ENCODE measurements at places on chromosomes 2 and 18. TPM values are rescaled to one million over a fixed set of nuclear protein-coding genes. Genes with fewer than 3 reads are reported as not detected.

Gene RGPD4
- not detected for total RNA-seq

Gene PIAS2
- total RNA-seq: 25.1 TPM

Gene DSG1
- not detected for total RNA-seq

Gene NTSR2
- total RNA-seq: 1.1 TPM

Gene MAP2
- 6.6 TPM for total RNA-seq

Gene SKOR2
- not detected for total RNA-seq

Gene PPIL3
- total RNA-seq: 34.1 TPM

Gene ACAA2
- total RNA-seq: 163 TPM

Gene GAL3ST2
- not detected for total RNA-seq

Gene MYO3B
- not detected for total RNA-seq

Gene EGR4
- total RNA-seq: not detected

Gene FEV
- not detected for total RNA-seq

Gene VSNL1
- not detected for total RNA-seq

Gene KCNG2
- total RNA-seq: not detected

Gene RBKS
- total RNA-seq: 3.1 TPM

Gene LAMA1
- 1.3 TPM for total RNA-seq

Gene MAL
- not detected for total RNA-seq

Gene LTBP1
- 15.5 TPM for total RNA-seq

Gene SERPINB12
- not detected for total RNA-seq

Gene L3MBTL4
- 9.5 TPM for total RNA-seq

Gene ICA1L
- total RNA-seq: 10.3 TPM

Gene MBD1
- 43.5 TPM for total RNA-seq

Gene GDF7
- 0.19 TPM for total RNA-seq

Gene CTAGE1
- not detected for total RNA-seq

Gene TEKT4
- not detected for total RNA-seq

Gene TMEM182
- 2.0 TPM for total RNA-seq

Gene HOXD10
- total RNA-seq: 0.17 TPM

Gene CAVIN2
- 120 TPM for total RNA-seq

Gene SMARCAL1
- 39.7 TPM for total RNA-seq

Gene DSC2
- total RNA-seq: 15.5 TPM

Gene CDCA7
- total RNA-seq: 0.38 TPM

Gene MOGAT1
- total RNA-seq: not detected

Gene FAM110C
- not detected for total RNA-seq

Gene ACP1
- total RNA-seq: 76.2 TPM

Gene ZNG1B
- total RNA-seq: 25.1 TPM

Gene MPP4
- total RNA-seq: not detected

Gene SRD5A2
- total RNA-seq: not detected

Gene ANKRD29
- 30.7 TPM for total RNA-seq

Gene GYPC
- total RNA-seq: 146 TPM

Gene ZNF638
- 191 TPM for total RNA-seq

Gene NFE2L2
- 79.1 TPM for total RNA-seq

Gene SCN7A
- 4.9 TPM for total RNA-seq

Gene DPYSL5
- total RNA-seq: not detected

Gene WDR75
- total RNA-seq: 48.8 TPM

Gene MEP1B
- total RNA-seq: not detected

Gene TUBB8B
- total RNA-seq: not detected

Gene FN1
- total RNA-seq: 80.4 TPM

Gene CCDC121
- 2.5 TPM for total RNA-seq

Gene CCDC74B
- 1.3 TPM for total RNA-seq

Gene IL37
- total RNA-seq: not detected

Gene RAB27B
- 0.88 TPM for total RNA-seq

Gene LIPG
- total RNA-seq: 1.1 TPM

Gene TEX261
- total RNA-seq: 49.9 TPM

Gene CD8A
- total RNA-seq: 0.82 TPM

Gene IMPACT
- 23.1 TPM for total RNA-seq

Gene AQP12B
- total RNA-seq: not detected

Gene REG3G
- total RNA-seq: not detected

Gene PRADC1
- 18.6 TPM for total RNA-seq

Gene SLC35F6
- 53.3 TPM for total RNA-seq

Gene DNAH7
- total RNA-seq: 0.82 TPM

Measured in subcutaneous adipose tissue (tissue), 4 donors.